ENCODE measurements at places on chromosomes 2 and 18.
A peak's percentile ranks its signal among the peaks of the same experiment; 100 is the strongest.

DNA sequence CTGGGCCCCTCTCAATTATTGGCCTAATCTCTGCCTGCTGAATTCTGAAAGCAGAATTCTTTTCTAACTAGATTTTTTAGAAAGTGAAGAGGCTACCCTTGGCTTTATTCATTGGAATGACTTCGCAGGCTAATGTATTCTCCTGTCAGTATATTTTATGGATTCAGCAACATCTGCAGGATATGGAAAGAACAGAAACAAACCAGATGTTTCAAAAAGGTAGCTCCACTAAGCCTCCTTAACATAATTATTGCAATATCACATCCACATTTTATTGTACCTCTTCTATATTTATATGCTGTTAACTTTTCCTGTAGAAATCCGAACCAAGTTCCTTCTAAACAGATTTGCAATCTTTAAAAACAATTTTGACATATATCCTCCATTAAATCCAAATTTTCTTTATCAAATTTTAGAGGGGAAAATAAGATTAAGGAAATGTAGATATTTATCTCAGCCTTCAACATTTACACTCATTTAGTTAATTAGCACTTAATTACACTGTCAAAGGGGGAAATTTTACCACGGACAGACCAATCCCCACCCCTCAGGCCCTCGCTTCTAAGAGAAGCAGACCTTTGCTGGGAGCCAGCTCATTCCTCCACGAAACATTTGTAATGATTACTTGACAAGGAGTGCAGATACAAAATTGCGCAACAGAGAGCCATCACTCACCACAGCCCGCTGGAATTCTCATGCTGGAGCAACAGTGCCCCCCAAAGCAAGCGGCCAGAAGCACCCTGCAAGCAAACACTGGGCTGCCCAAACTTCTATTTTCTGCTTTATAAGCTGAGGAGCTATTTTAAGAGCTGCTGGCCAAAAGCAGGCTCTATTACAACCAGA, 253.4 kb downstream of the ETAA1 start:
- no peak for DNase-seq

DNA sequence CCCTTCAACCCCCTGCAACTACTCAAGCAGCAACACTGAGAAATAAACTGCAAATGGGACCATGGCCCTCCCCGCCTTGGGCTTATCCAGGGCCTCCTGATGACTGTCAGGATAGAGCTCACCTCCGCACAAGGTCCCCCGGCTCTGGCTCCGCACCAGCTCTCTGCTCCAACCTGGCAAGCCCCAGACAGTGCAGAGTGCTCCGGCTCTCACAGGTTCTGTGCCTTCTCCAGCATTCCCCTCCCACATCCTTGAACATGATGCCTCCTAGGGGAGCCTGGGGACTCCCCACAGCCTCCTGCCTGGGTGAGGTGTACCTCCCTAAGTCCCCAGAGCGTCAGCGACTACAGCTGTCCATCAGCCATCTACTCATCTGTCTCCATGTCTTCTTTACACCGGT, 26.7 kb upstream of the NPAS2 start:
- DNase-seq, result no peak

DNA sequence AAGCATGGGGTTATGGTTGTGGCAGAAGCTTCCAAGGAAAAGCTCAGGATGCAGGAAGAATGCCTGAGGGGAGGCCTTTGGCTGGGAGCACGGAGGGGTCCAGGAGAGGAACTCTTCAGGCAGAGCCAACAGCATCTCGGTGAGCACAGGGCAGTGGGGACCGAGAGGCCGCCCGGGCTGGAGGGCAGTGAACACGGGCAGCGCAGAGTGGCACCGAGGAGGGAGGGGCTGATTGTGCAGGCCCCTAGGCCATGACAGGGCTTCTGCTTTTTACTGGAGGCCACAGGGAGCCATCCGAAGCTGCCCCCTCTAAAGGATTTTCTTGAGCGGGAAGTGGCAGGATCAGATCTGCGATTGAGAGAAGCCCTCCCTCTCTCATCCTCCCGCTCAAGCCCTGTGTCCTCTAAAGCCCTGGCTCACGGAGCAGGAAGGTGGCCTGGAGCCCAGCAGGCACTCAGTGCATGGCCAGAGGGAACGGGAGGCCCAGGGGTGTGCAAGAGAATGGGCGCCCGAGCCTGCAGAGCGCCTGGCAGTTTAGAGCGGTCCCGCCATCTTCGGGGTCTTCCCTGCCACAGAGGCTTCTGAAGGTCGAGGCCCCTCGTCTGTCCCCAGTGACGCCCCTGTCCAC, 110.0 kb upstream of the STON1 start:
- DNase-seq, result no peak

- no peak for DNase-seq
These were observed 76.9 kb downstream of the MYO1B start for GRCh38 chr2:191321861-191322662.

- DNase-seq, result no peak
These were observed 21.2 kb upstream of the EPAS1 start for GRCh38 chr2:46275995-46276394.

GRCh38 chr2:169661265-169661664, 32.9 kb downstream of the CFAP210 start:
- DNase-seq, result no peak

- DNase-seq, result no peak
These were observed 54.4 kb downstream of the PDE11A start for GRCh38 chr2:178018141-178018540.

- DNase-seq, result no peak
These were observed 807.3 kb downstream of the NR4A2 start for GRCh38 chr2:155525199-155525598.

GRCh38 chr2:63876311-63876710, 34.6 kb downstream of the UGP2 start:
- no peak for DNase-seq

DNA sequence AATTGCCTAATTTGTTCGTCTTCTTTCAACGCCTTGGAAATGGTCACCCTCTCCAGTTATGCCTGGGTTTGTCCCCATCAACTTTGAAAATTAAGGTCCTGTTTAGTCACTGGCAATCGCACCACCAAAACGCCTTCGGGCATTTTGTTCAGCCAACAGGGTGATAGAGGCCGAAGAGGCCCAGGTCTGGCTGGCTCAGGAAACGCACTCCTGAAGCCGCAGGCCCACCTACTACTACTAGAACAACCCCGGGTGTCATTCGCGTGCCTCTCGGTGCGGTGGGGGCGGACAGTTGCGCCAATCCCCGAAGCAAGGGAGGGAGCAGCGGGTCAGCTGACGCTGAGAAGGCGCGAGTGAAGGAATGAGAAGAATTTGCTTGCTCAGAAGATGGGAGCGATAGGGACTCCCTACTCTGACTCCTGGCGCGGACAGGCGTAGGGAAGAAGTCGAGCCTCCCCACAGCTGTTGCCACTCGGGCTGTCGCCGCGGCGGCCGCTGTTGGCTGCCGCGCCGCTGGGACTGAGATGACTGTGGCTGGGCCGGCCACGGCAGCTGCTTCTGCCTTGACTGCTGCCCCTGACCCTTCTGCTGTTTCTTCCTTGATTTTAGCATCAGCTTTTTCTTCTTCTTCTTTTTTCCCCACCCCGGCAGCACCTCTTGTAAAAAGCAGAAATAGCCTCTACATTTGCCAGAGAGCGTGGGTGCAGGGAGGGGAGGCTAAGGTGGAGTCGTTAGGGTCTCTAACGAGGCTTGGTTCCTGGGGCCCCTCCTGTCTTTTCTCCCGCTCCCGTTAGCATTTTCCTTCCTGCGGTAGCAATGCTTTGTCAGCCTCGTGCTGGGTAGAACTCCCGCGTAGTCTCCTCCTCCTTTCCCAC, 387.6 kb downstream of the FIGN start:
- no peak for DNase-seq

DNA sequence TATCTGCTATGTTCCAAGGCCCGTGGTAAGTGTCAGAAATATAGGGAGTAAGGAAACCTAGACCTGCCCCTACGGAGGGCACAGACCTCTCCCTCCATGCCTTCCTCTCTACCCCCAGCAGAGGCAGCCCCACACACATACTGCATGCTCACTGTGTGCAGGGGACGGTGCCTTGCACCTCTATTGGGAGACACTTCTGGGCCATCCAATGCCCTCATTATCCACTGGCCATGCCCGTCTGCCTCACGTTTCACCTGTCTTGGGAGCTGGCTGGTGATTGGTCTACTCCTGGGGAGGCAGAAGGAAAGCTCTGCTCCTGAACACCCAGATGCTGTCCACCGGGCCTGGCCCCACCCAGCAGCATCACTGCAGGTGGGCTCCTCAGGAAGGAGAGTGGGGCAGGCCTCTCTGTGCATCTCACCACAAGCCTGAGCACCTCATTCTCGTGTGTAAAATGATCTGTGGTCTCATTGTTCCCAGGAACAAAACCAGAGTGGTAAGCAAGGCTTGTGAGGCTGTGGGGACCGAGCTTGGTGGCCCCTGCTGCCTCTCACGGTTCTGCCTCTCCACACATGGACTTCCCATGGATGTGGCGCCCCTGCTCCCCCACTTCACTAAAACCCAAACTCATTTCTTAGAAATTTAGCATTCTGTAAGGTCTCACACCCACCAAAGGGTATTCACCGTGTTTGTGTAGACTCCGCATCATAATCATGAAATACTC, 312.5 kb upstream of the HS6ST1 start:
- no peak for DNase-seq

DNA sequence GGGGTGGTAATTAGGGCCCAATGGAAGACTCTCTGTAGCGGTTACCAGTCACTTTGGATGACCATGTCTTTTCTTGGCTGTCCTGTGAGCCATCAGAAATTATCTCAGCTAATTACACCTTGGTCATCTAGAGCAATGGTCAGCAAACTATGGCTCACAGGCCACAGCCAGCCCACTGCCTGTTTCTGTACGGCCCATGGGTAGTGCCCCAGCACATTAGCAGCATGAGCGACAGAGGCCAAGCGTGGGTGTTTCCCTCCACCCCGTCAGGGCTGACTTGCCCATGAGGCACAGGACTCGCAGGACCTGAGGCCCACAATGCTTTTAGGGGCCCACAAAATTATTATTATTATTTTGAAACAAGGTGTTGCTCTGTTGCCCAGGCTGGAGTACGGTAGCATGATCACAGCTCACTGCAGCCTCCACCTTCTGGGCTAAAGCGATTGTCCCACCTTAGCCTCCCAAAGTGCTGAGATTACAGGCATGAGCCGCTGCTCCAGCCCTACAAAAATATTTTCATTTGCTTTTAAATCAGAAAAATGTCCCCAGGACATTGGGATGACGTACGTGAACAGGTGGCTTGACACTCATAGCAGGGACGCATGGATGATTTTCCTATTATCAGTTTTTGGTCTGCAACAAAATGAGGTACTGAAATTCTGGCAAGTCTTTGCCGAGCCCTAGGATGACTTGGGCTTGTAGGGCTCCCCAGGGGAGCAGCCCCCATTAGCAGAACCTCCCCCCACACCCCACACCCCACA, 29.3 kb upstream of the CEP68 start:
- no peak for DNase-seq

DNA sequence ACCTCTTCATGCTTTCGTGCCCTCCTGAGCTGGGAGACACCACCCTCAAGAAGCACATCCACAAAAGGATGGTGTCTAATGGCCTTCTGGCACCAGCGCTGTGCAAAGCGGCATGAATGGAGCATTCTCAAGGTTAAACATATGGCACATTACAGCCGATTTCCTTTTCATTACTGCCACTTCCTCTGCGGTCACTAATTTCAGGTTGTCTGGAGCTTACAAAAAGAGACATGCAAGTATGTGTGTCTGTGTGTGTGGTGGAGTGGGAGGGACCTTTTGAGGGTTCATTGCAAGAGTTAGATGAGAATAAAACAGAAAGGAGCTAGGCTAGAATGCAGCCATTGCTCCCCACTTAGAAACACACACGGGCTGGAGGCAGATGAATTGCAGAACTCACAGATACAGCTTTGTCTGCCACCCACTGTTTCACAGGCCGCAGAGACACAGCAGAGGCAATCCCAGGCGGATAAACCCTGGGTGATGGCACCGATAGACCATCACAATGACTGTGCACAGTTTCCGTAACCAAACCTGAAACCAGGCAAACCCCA, 76.0 kb downstream of the TGIF1 start:
- peak; percentile 19 for DNase-seq

- DNase-seq, result no peak
These were observed 101.6 kb downstream of the BCL2L11 start for GRCh38 chr2:111222204-111222866.

- DNase-seq, result no peak
These were observed 17.5 kb downstream of the NCAPH start for GRCh38 chr2:96353032-96353561.

DNA sequence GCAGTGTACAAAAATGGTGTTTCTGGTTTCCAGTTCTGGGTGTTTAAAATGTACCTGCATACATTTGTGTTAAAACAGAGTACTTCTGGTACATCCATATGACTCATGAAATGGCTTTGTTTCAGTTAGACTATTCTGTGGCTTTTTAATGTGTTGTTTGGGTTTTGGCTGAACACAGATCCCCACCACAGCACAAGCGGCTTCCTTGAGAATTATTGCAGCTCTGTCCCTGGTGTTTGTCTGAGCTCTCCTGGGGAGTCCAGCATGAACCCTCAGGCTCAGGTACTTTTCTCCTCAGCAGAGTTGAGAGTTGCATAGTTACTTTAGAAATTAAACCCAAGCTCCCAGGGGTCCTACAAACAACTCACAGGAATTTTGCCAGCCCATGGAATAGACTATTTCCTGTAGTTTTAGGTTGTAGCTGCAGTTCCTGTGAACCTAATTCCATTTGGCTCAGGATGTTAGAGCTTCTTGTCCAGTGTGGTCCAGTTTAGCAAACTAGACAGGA, 64.8 kb upstream of the EML6 start:
- no peak for DNase-seq

- no peak for DNase-seq
These were observed 10.3 kb upstream of the SCG2 start for GRCh38 chr2:223612501-223612900.

- no peak for DNase-seq
These were observed 66.6 kb upstream of the PELI1 start for GRCh38 chr2:64210816-64211215.

GRCh38 chr2:202589582-202589949, 45.2 kb upstream of the FAM117B start:
- DNase-seq, result no peak

- DNase-seq, result no peak
These were observed 146.2 kb upstream of the LYPD1 start for GRCh38 chr2:132816234-132816633.

DNA sequence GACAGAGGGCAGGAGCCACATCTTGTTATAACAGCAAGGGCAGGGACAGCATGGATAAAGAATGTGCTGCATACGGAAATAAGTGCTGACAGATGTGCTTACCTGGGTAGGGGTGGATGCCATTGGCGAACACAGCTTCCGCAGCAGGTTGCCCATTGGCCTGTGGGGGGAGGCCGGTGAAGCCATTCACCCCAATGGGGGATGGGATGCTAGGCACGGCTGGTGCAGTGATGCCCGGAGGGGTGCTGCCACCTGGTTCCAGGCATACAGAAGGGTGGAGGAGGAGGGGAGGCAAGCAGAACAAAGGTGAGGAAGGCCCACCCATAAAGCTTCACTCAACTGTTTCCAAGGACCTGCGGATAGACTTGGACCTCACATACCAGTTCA, 294.9 kb downstream of the CELF4 start:
- no peak for DNase-seq

GRCh38 chr18:4035521-4035920, 419.6 kb downstream of the DLGAP1 start:
- DNase-seq, result no peak

Data from stimulated activated CD4-positive, alpha-beta T cell treated with anti-CD3 and anti-CD28 coated beads, Interleukin-15, amount 100 ng/mL, for 48 hours (primary cell).